Neural crest cell (in vitro differentiated cells): ENCODE measurements at places on chromosomes 2 and 18.

- no peak for DNase-seq
Measured at GRCh38 chr2:102509749-102510148, 36.7 kb downstream of the SLC9A4 start.

- DNase-seq = no peak
Measured at GRCh38 chr2:33083699-33084387, 137.1 kb downstream of the LTBP1 start.

DNA sequence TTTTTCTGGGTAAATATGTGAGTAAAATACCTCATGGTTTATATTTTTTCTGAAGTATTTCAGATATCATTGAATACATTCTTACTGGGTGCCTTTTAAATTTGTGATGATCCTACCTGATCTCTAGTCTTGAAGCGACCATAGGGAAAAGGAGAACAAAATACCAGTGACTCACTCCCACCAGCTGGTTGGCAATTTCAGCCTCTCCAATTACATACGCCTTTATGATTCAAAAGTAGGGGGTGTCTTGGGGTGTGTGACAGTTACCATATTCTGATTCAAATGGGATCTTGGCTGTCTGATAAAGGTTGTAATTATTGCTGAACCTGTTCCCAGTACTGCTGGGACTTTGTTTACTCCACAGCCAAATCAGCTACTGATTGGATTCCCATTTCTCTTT, 175.9 kb upstream of the NXPH2 start:
- DNase-seq = no peak

DNA sequence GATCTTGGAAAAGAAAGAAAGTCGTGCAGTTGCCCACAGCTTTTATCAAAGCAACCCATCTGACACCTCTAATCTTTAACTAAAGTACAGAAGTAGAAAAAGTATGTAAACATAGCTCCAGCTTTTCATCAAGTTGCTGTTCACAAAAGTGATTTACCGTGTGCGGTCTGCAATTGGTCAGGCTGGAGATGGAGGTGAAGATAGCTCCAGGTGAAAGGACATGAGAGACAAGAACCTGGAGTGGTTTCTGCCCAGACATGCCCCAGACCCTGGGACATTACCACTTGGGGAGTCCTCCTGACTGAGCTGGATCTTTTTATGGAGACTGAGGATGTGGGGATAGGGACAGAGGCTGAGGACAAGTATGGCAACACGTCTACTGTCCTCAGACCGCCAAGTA, 82.7 kb downstream of the LAMA1 start:
- DNase-seq = no peak

DNA sequence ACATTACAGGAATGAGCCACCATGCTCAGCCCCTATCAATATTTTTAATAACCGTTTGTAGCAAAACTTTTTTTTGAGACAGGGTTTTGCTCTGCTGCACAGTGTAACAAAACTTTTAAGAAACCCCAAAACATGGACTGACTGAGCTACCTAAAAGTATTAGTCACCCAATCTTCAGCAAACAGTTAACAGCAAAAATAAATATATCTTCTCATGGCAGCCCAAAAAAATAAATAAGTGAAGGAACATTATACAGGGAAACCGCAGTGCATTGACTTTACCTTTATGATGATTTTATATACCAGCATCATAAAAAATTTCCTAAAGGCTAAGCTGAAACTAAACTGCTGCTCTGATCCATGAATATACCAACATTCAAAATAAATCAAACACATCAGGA, 424.6 kb downstream of the METTL4 start:
- no peak for DNase-seq

DNA sequence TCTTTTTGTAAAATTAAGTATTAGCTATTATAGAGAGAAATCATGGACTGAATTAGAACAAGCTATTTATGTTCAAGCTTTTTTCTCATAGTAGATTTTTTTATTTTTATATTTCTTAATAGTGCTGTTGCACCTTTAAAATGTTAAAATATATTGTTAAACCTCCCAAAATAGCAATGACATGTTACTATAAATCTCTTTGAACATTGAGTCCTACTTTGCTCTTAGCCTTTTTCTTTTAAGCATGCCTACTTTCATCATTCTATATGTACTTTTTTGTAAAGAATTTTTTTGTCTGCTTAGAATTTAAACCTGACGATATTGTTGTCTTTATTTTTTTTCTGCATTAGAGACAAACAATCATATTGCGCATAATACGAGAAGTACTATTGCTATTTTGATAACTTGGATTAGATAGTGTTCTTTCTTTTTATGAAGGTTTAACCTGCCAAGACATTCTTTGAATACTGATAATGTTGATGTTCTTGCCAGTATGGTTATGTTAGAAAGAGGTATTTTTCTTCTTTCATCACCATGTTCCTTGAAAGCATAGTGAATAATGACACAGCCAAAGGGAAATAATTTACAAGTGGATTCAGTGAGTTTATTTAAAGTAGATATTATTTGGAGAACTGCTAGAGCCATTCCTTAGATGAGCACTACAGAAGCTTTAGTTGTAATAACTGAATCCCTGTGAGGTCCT, 40.6 kb downstream of the PMS1 start:
- DNase-seq = no peak

GRCh38 chr2:159133797-159134196, 152.7 kb downstream of the WDSUB1 start:
- no peak for DNase-seq

DNA sequence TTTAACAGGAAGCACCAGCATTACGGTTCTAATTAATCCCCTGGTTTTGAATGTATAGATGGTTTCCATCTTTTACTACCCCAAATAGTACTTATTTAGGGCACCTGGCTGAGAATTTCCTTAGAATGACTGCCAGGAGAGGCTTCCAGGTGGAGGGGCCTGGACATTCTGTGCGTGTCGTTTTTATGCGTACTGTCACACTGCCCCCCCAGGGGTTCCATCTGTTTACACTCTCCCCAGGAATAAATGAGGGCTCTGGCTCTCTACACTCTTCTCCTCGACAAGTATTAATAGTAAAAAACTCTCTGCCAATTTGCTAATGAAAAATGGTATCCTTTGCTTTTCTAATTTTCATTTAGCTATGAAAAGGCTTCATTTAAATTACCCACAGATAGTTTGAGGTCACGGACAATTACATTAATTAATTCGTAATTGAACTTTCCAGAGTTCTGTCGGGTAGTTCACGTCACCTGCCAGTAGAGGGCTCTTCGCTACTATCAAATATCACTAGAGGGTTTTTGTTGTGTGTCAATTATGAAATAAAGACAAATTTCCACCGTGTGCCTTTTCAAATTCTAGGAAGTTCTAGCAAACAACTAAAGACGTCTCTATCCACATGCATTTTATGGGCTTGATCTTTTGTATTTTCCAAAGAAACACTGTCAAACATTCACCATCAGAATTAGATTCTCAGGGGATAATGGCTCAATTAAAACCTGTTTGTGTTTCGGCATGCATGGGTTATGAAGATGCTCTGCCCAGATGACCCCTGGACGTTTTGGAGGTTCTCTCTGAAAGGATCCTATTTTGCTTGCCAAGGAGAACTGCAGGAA, 88.8 kb upstream of the ASB18 start:
- no peak for DNase-seq

DNA sequence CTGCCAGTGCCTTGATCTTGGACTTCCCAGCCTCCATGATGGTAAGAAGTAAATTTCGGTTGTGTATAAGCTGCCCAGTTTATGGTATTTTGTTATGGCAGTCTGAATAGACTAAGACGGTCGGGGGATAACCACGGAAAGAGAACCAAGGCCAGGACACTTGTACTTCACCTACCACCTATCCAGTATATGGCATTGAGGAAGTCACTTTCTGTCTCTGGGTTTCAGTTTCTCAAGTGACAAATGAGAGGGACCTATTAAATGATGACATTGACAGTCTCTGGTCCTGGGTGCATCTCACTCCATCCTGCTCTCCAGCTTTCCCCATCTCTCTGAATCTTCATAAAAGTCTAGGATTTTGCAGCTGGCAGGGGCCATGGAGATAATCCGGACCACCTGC, 183.8 kb upstream of the MSH6 start:
- DNase-seq = no peak

GRCh38 chr18:830315-830901, 18.4 kb upstream of the YES1 start:
- no peak for DNase-seq

- DNase-seq = no peak
Measured at GRCh38 chr18:37628470-37629220, 63.0 kb upstream of the CELF4 start.

DNA sequence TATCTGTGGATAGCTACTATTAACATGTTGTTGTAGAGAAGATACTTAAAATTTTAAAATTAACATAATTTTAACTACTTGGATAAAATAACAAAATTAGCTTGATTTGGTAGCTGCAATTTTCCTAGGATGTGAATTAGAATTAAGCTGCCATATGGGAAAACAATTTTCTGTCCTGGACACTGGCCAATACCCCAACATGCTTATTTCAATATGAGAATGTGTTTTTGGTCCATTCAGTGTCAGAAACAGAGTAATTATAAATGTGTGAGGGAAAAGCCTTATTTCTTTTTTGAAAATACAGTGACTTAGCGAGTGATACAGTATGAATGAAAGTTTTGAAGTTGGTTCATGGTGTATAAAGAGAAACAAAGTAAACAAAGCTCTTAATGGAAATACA, 948.3 kb upstream of the GYPC start:
- DNase-seq = no peak

GRCh38 chr2:38875227-38875575, 533 bp downstream of the DHX57 start:
- no peak for DNase-seq
